ENCODE measurements at places on chromosomes 1 and 21. TPM values are rescaled to one million over a fixed set of nuclear protein-coding genes. Genes with fewer than 3 reads are reported as not detected.

DNA sequence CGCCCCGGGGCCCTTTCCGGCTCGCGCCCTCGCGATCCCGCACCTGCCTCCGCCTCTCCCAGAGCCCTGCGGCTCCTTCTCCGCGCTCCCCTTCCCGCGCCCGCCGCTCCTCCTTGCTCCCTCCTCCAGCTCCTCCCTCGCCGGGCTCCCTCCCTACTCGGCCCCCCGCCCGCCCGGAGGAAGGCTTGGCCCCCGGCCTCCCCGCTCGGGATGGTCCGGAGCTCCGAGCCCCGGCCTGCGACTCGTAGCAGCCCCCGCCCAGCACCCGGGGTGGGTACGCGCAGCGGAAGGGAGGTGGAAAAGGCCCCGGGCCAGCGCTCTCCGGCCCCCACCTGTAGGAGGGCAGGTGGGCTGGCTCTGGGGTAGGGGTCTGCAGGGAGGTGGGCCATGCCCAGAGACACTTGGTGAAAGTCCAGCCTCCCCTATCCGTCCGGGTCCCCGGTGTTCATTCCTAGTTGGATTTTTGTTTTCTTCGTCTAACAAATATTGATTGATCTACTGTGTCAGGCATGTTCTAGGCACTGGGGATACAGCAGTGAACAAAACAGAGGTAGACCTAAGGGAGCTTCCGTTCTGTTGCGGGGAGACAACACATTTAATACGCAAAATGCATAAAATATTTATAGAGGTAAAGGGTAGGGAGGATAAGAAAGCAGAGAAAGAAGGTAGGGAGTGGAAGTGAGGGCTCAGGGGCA, at the start of gene HTR1D:
HTR1D (minus strand) TSS at position 82 of the 695 bp plus-strand sequence. CDS start 23,283 bp downstream, outside the sequence.
- no peaks in the 10 kb centered on the region for H3K4me1 ChIP-seq
- H3K4me3 ChIP-seq = peak within 1 kb of the TSS; percentile 56
- peaks cover 60% of the 10 kb centered on the region for H3K27me3 ChIP-seq

DNA sequence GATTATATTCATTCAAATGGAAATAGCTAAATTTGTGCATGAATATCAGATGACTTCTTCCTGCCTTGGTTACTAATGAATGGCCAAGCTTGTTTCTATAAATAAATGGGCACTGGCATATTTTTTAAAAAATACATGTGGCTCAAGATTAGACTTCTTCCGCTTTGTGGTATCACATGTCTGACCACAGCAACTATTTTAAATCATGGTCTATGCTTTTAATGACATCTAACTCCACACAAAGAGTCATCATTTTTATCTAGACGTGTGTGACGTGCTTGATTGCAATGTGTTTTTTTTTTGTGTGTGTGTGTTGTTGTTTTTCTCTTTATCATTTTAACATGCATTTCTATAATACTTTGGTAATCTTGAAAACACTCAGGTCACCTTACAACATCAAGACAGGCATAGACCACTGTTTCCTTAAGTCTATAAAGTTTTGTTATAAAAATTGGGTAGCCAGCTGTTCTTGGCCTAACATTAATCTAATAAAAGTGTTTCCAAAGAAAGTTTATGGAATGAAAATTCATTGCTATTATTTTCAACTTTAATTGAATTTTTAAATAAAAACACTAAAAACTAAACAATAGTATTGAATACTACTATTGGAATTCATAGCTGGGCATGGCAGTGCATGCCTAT, 29.5 kb downstream of the RGS1 start:
- no peak overlapping the region for H3K27ac ChIP-seq
- H3K36me3 ChIP-seq = no peaks in the 10 kb centered on the region
- no peak overlapping the region for H3K4me3 ChIP-seq
- no peaks in the 10 kb centered on the region for H3K4me1 ChIP-seq
- DNase-seq = no peak

DNA sequence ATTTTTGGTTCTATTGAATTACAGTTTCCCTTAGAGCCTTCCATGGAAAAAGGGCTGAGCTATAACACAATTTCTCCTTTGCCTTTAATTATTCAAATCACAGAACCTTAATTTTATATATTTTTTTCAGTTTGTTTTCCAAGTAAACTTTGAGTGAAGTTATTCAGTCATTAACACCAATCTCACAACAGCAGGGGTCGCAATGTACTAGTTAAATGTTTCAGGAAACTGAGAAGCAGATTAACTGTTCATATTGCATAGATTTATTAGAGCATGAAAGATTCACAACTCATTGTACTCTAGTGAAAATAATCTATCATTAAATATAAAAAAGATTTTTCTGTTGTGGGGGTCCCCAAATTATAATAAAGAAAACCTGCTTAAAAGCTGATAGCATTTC, 64.1 kb downstream of the KIFAP3 start:
- peak; percentile 67 for DNase-seq
- no peak overlapping the region for H3K27ac ChIP-seq

- H3K27ac ChIP-seq = peak overlapping the region; percentile 93
- peak overlapping the region; percentile 60 for H3K4me3 ChIP-seq
- peak; percentile 2 for DNase-seq
Measured at GRCh38 chr1:36400514-36400824, 2.8 kb upstream of the LSM10 start.

GRCh38 chr1:173475564-173476196, 1.5 kb upstream of the PRDX6 start:
- peaks cover 6% of the 10 kb centered on the region for H3K36me3 ChIP-seq
- no peaks in the 10 kb centered on the region for H3K27me3 ChIP-seq
- peak; percentile 9 for DNase-seq
- H3K27ac ChIP-seq = peak overlapping the region; percentile 92

DNA sequence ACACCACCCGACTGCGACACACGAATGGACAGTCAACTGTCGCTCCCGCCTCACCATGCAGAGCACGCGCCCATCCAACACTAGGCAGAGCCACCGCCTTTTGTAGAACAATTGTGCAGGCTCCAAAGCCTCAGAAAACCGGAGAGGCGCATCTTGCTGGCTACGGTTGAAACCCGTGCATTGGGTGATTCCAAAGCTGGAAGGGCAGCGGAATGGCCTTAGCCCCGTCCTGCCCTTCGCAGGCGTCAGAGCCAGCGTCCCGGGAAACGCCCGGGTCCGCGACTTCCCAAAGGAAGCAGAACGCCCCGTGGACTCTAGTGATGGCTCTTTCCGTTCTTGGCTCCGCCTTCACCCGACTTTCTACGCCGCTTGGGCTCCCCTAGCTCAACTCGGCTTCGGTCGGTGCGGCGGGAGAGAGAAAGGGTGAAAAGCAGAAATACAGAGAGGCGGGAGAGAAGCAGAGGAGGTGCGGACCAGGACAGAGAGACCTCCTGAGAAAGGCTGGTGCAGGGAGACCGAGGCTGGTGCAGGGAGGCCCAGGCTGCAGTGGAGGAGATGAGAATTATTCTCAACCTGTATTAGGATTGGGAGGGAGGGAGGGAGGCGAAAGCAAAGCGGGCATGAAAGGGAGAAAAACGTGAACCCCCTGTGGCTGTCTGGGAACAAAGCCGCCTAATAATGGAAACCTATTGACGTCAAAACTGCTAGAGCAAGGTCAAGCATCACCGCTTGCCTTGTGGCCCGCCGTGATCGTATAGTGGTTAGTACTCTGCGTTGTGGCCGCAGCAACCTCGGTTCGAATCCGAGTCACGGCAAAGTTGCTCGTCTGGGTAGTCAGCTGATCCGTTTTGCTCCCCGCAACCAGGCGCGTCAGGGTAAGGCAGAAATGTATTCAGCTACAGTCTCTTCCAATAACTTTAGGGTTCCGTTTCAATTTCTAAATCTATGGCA, 99.5 kb downstream of the PRKAB2 start:
- peaks cover 79% of the 10 kb centered on the region for H3K27me3 ChIP-seq
- H3K4me3 ChIP-seq = peak overlapping the region; percentile 32
- H3K27ac ChIP-seq = no peak overlapping the region
- peak; percentile 21 for DNase-seq
- H3K36me3 ChIP-seq = no peaks in the 10 kb centered on the region

DNA sequence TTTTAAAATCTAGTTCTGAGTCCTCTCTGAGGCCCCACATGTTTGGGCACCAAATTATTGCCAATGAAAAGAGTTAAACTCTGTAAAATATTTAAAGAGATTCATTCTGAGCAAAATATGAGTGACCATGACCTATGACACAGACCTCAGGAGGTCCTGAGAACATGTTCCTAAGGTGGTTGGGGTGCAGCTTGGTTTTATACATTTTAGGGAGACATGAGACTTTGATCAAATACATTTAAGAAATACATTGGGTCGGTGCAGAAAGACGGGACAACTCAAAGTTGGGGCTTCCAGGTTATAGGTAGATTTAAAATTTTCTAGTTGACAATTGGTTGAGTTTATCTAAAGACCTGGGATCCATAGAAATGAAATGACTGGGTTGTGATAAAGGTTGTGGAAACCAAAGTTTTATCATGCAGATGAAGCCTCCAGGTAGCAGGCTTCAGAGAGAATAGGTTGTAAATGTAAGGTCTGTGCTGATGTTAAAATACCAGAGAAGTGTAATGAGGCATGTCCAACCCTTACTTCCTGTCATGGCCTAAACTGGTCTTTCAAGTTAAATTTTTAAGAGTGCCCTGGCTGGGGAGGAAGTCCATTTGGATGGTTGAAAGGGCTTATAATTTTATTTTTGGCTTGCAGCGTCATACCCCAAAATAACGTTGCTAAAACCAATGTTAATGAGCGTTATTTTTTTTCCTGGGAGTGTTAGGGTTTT, 274.9 kb downstream of the NUF2 start:
- H3K4me3 ChIP-seq = no peak overlapping the region
- H3K36me3 ChIP-seq = no peaks in the 10 kb centered on the region
- DNase-seq = no peak
- no peaks in the 10 kb centered on the region for H3K27me3 ChIP-seq
- no peaks in the 10 kb centered on the region for H3K4me1 ChIP-seq
- no peak overlapping the region for H3K27ac ChIP-seq

DNA sequence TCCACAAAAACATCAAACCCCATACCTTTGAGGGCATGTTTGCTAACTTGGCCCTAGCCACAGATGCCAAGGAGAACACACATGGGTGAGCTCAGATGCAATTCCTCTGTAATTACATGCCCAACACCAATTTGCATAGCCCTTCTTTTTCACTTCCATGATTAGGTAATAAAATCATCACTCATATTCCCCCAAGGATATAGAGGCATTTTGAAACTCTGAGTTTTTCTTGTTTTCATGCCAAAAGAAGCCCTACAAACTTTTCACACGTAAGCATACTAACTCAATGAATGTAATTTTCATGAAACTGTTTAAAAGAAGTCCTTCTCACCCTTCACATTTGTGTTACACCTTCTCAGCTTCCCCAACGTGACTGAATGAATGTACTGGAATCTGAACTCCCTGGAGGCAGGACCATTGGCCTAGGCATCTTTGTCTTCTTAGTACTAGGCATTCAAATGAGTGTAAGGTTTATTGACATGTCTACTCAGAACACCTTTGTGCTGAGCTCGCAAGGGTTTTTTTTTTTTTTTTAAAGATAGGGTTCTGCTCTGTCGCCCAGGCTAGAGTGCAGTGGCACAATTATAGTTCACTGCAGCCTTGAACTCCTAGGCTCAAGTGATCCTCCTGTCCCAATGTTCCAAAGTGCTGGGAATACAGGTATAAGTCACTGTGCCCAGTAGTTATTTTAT, 31.0 kb downstream of the FBXO42 start:
- no peaks in the 10 kb centered on the region for H3K36me3 ChIP-seq
- H3K27ac ChIP-seq = no peak overlapping the region
- no peak overlapping the region for H3K4me3 ChIP-seq
- no peak for DNase-seq
- no peaks in the 10 kb centered on the region for H3K27me3 ChIP-seq

DNA sequence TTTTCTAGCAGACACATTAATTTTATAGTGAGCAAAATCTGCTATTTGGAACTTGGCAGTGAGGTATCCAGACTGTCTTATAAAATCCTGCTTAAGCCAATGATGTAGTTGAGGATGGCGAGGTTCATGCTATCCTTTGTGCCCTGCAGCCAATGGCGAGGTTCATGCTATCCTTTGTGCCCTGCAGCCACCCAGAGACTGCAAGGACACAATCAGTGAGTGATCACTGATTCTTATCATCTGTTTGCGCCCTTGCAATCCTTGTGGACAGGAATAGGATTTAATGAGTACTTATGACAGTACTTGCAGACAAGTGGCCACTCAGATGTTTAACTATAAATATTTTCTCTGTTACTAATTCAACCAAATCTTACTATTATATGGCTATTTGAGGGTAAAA, 112.6 kb downstream of the EIF4G3 start:
- DNase-seq = no peak
- no peak overlapping the region for H3K4me3 ChIP-seq
- no peaks in the 10 kb centered on the region for H3K27me3 ChIP-seq

DNA sequence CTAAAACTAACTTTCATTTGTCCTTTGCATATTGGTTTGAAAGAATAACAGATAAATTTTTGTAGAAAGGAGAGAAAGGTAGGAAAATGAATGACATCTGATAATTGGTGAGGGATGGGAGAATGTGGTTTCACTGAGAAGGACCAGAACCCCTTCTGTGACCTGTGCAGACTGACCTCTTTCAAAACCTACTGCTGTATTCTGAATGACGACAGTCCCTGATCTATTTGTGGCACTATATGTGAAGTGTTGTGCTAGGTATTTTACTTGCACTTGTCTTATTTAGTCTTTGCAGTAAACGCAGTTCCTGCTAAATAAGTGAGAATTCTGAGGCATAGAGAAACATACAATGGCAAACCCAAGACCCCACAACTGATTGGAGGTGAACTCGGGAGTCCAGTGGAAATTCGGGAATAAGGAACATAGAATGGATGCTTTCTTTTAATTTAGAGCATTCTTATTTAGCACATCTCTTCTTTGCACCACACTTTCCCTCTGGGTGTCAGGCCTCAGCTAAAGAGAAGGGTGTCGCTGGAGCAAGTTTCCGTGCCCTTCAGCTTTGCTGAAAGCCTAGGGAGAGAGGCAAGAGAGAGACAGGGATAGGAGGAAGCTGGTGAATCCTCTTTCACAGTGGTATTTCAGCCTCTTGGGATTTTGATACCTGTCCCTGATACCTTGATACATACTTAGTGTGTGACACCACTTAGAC, 230.2 kb downstream of the PAPPA2 start:
- H3K4me1 ChIP-seq = peaks cover 64% of the 10 kb centered on the region
- no peaks in the 10 kb centered on the region for H3K36me3 ChIP-seq
- peak; percentile 43 for DNase-seq
- peak overlapping the region; percentile 96 for H3K27ac ChIP-seq
- H3K4me3 ChIP-seq = no peak overlapping the region

DNA sequence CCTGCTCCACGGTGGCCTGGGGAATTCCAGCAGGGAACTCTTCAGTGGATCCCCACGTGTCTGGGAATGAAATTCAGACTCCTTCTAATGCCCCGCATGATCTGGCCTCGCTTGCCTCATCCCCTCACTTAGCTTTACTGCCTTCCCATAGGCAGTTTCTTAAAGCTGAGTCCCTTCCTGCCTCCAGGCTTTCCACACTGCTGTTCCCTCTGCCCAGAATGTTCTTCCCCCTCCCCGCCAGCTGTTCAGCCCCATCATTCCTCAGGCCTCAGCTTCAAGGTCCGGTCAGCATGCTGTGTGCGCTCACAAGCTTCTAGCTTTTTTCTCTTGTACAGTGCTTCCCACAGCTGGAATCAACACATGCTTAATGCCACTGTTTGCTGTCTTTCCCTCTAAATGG, 54.9 kb upstream of the WASF2 start:
- H3K27ac ChIP-seq = peak overlapping the region; percentile 96
- no peaks in the 10 kb centered on the region for H3K27me3 ChIP-seq
- H3K36me3 ChIP-seq = peaks cover 14% of the 10 kb centered on the region
- H3K4me3 ChIP-seq = no peak overlapping the region
- H3K4me1 ChIP-seq = peaks cover 28% of the 10 kb centered on the region

GRCh38 chr1:53822931-53823330, 15.2 kb downstream of the NDC1 start:
- no peak for DNase-seq
- H3K27ac ChIP-seq = no peak overlapping the region
- H3K4me1 ChIP-seq = no peaks in the 10 kb centered on the region
- peaks cover 15% of the 10 kb centered on the region for H3K36me3 ChIP-seq

SLC22A15 gene
- polyA plus RNA-seq = 2.4 TPM
